ENCODE measurements at places on chromosomes 5 and 9.
A peak's percentile ranks its signal among the peaks of the same experiment; 100 is the strongest.

GRCh38 chr5:6475626-6476312 lies 27.1 kb downstream of the UBE2QL1 start:
- no peak for DNase-seq

DNA sequence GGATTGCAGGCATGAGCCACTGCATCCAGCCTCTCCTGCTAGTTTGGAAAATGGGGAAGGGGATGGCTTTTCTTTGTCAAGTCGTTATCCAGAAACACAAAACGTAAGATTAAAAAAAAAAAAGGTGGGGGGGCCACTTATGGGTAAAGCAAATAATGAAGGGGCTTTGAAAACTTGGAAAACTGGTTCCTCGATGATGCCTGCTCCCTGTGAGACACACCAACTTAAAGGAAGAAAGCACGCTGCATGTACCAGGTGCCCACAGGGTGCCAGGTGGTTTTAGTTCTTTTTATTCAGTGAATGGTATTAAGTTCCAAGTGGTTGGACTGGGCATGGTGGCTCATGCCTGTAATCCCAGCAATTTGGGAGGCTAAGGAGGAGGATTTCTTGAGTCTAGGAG lies 170.1 kb downstream of the GOLPH3 start:
- DNase-seq: peak; percentile 46

DNA sequence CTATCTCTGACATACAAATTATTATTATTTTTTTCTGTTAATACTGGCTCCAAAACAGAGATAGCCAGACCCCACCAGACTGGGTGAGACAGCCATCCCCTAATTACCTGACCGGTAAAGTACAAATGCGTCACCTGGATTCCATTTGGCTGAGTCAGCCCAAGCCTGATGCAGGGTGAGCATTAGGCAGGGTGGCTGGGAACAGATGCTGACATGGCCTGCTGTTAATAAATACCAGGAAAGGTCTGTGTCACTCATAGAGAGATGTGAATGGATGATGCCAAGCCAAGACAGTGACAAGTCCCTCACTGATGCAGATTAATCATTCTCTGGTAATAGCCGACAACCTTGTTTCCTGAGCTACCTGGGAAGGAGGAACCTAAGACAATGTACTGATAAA lies 183.5 kb downstream of the TRIM32 start:
- no peak for DNase-seq

DNA sequence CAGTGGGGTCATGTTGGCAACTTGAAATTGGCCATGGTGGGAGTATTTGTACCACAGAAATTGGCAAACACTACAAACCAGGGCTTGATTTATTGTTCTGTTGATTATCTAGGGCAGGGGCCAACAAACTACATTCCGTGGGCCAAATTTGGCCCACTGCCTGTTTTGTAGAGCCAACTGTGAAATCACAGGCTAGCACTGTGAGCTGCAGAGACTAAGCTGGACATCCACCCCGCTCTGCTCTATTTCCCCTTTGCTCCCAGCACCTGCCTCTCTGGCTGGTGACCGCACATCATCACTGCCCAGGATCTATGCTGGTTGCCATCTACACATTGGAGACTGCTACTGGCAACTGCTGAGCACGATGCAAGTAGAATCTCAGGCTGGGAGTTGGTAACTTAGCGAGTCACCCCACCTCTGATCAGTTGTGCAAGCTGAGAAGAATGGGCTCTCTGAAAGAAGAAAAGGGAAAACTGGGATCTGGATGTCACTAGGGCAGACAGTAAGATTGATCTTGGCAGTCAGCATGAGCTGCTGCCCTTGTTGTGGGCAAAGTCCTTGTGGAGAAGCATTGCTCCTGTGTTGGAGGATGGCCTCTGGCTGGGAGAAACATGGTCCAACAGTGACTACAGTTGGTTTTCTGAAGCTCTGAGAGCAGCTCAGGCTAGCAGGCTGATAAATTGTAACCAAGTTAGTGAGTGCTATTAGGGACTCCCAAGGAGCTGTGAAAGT lies 144.7 kb upstream of the RAD23B start:
- DNase-seq: no peak

DNA sequence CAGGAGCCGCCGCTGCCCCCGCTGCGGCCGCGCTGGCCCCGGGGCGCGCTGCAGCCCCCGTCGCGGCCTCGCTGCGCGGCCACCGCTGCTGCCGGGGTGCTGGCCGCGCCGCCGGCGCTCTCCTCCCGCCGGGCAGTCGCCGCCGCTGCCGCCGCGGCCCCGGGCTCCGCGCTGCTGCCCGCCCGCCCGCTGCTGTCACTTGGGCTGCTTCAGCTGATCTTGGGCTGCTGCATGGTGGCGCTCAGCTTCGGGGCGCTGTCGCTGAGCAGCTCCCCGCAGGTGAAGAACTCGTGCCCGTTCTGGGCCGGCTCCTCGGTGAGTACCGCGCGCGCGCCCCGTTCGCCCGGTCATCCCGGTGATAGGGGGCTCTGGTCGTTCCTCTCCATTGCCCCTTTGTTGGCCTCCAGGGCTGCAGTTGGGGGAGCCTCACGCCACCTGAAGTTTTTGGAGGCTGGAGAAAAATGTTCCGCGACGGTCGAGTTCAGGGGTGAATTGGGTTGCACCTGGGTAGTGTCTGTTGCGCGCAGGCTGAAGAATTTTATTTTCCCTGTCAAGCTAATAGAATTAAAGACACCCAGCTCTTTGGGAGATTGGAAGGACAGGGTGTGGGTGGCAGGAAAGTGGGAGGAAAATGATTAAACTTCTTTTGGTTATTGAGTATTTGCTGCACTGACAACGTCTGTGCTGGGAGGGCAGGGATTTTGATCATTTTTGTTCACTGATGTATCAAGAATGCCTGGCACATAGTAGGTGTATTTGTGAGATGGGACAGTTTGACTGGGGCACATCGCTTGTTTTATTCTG lies 596 bp downstream of the ENTREP1 start:
- DNase-seq: peak; percentile 22

DNA sequence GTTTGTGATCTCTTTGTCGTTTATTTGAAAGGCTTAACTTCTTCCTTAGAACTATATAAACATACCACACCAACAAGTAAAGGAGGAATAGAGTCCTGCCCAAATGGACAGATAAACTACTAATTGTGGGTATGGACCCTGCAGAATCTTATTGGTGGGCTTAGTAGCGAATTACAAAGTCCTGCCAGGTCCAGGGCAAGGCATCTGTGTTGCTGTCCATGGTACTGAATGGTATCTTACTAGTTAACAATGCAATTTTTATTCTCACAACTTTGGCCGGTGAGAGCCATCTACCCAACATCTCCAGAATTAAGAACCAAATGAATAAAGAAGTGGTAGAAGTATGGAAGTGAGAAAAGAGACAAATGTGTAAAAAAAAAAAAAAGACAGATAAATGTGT lies 1782.4 kb upstream of the WWC1 start:
- DNase-seq: peak; percentile 61

DNA sequence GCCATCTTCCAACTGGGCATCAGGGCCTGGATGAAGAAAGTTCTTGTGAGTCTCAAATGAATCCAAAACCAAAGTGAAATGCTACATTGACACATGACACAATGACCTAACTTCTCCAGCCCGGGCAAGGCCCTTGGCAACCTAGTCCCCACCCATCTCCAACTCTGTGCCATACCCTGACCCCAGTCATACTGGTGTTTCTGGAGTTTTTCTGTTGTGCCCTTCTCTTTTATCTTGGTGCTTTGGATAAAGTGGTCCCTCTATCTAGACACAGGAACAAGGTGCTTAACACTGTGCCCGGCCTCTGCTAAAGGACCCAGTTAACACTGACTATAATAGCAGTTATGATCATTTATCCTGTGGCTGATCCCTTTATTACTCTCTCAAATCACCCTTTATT lies 149.8 kb downstream of the GRIA1 start:
- no peak for DNase-seq

GRCh38 chr5:6450319-6450833 lies 1.7 kb downstream of the UBE2QL1 start:
- DNase-seq: no peak

GRCh38 chr5:170601619-170602018 lies 97.8 kb downstream of the KCNIP1 start:
- DNase-seq: no peak

DNA sequence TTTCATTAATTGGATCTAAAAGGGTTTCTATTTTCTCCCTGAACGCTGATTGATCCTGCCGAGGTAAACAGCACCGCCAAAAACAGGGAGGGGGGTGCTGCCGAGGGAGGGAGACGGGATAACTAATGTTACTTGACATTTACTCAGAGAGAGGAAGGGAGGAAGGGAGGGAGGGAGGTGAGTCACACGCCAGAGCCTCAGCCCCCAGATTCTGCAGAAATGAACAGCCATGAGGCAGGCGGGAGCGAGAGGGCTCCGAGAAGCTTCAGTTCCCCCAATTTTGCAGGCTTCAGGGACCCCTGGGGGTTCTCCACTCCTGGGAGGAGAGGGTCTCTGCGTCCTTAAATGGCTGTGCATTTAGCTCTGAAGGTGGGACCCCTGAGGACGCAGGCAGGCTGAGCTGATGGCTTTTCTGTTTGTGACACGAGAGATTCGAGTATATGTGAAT lies 59.1 kb upstream of the IER5L start:
- no peak for DNase-seq

GRCh38 chr9:136160381-136160841 lies 41.7 kb upstream of the TMEM250 start:
- DNase-seq: no peak

DNA sequence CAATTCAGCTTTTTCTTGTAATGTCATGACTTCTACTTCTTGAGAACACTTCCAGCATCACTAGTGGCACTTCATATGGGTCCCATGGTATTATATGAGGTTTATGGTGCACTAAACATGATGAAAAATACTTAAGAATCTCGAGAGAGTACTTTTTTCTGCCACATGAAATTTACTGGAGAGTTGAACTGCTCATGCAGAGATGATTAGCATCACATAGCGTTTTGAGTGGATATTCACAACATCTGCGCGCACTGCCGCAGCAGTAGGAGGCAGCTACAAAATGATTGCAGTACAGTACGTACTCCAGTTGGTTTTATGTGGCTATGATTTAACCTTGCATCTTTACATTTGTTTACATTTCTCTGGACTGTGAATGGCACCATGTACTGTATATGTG lies 14.7 kb downstream of the RAD1 start:
- DNase-seq: no peak

GRCh38 chr5:1743769-1744085 lies 55.9 kb downstream of the MRPL36 start:
- no peak for DNase-seq

GRCh38 chr5:71830681-71831539 lies 111.8 kb downstream of the CARTPT start:
- DNase-seq: peak; percentile 96

- peak; percentile 44 for DNase-seq
These were observed 750 bp downstream of the TRIM36 start for GRCh38 chr5:115168829-115169486.

DNA sequence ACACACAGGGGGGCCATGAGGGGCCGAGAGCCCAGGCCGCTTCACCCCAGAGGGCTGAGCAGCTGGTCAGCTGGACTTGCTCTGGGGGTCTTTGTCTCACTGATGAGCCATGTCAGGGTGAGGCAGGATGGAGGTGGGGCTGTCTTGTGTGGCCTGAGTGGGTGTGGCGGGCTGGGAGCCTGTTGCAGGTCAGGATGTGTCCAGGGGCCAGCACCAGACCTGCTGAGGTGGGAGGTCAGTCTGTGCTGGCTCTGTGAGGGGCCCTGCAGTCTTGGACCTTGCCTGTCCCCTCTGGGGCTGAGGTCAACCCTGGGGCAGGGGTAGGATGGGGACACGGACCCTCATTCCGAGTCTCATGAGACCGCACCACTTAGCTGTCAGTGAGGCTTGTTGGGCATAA lies 56.9 kb downstream of the RXRA start:
- DNase-seq: no peak

DNA sequence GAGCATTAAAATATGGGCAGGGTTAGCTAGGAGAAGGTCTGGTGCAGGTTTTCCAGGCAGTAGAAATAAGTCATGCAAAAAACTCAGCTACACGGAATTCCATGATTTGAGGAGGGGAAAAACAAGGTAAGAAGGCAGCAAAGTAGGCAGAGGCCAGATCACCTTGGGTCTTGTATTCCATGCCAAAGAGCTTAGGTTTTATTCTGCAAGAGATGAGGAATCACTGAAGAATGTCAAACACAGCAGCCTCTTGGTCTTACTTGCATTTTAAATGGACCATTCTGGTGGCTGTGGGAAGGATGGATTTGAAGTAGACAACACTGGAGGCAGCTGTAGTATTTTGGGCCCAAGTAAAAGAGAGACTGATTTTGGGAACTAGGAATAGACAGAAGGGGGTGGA lies 8.6 kb downstream of the TRPM3 start:
- DNase-seq: no peak

DNA sequence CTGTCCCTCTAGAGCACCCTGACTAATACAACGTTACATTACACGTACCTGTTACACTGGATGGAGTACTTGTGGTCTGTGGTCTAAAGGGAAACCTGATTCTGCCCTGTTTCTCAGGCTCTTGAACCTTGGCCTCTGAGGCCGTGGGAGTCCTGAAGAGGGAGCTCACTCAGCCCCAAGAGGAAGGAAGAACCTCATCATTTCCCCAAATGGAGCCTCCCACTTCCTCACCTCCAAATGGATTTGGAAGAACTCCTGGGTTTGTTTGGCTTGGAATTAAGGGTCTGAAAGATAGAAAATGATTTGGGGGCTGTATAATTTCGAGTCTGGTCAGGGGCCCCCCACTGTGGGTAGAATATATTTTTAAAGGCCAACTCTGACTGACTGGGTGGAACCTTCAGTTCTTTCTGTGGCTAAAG lies 200.2 kb downstream of the SEMA6A start:
- no peak for DNase-seq

DNA sequence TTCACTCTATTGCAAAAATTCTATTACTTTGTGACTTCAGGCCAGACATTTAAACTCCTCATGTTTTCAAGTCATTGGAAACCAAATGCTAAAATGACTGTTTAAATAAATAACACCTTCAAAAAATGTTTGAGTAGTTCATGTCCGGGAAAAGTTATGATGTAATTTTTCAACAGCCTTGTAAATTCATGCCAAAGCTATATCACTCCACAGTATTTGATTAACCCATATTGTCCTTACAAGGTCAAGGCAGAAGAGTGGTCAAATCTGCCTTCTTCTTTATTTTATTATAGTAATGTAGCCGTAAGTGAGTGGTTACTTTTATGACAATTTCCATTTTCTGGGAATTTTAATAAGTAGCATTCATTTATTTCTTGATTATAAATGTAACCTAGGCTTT lies 72.8 kb downstream of the ADCY2 start:
- DNase-seq: no peak

- no peak for DNase-seq
These were observed 122.0 kb downstream of the PAPPA start for GRCh38 chr9:116275418-116276195.

GRCh38 chr9:87973122-87973521 lies 1.2 kb downstream of the CDK20 start:
- no peak for DNase-seq

DNA sequence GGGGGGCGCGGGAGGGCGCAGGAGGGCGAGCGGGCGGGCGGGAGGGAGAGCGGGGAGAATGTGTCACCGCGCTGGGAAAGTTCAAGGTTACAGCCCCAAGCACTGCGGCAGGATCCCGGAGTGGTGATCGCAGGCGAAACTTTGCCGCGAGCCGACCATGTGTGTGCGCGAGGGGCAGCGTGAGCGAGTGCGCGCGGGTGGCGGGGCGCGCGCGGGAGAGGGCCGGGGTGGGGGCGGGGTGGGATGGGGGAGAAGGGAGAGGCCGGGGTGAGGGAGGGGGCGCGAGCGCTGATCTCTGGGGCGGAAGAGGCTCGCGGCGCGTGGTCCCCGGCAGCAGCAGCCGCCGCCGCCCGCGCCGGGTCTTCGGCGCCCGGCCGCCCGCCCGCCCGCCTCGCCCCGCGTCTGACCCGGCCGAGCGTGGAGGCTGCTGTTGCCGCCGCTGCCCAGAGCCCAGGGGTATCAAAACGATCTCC lies at the start of gene NFIB:
Gene NFIB (minus strand): TSS at position 191 of the 473 bp plus-strand sequence. CDS start 630 bp downstream, outside the sequence.
- peak; percentile 82 for DNase-seq

- peak; percentile 57 for DNase-seq
These were observed 34.1 kb upstream of the RAI14 start for GRCh38 chr5:34622098-34622400.

Data from lung (tissue), 17 donors.